ENCODE measurements at places on chromosomes 6 and 20. TPM values are rescaled to one million over a fixed set of nuclear protein-coding genes. Genes with fewer than 3 reads are reported as not detected.

PXMP4 gene
- total RNA-seq, result 6.7 TPM

TGM3 gene
- total RNA-seq, result not detected

HLA-DOA gene
- total RNA-seq, result 2.4 TPM

SYNE1 gene
- total RNA-seq, result 203 TPM

SYCP2 gene
- total RNA-seq, result 2.0 TPM

CDH4 gene
- not detected for total RNA-seq

KIF6 gene
- 0.99 TPM for total RNA-seq

AVP gene
- not detected for total RNA-seq

All from sigmoid colon (tissue), 7 donors.